ENCODE measurements at places on chromosomes 3 and 15. TPM values are rescaled to one million over a fixed set of nuclear protein-coding genes. Genes with fewer than 3 reads are reported as not detected.

The SLC22A13 gene
- total RNA-seq: 1.1 TPM

The IGF2BP2 gene
- 0.09 TPM for total RNA-seq

The RETNLB gene
- total RNA-seq: not detected

DNA sequence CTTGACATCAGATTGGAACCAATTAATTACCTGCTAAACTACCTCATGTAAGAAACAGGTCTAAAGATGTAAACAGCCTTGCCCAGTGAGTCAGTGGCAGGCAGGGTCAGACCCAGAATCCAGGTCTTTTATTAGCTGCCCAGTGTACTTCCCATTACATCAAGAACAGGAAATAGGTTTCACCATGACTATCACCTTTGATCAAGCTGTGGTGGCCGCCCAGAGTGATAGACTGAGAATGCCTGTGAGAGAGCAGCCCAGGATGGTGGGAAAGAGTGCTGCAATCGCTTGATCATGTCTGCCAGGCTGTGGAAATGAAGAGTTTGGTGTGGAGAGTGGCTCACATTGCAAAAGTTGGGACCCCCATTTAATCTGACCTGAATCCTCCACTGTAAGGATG, 61.3 kb upstream of the PIAS1 start:
- DNase-seq: no peak

- no peak for DNase-seq
Observed at GRCh38 chr3:170420307-170420821, 1.7 kb downstream of the CLDN11 start.

DNA sequence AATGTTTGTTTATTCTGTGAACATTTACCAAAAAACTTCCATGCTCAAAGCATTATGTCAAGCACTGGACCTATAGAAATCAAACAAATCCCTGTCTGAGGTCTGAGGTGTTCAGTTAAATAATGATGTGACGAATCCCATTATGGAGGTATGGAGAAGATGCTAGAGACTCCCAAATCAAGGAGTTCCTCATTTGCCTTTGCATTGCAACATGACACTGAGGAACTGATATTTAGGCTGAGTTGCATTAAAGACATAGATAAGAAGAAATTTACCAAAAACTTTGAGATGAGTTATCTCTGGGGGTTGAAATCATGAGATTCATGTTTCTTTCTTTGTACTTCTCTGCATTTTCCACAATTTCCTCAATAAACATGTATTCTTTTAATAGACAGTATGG, 16.0 kb downstream of the CD200 start:
- no peak for DNase-seq

DNA sequence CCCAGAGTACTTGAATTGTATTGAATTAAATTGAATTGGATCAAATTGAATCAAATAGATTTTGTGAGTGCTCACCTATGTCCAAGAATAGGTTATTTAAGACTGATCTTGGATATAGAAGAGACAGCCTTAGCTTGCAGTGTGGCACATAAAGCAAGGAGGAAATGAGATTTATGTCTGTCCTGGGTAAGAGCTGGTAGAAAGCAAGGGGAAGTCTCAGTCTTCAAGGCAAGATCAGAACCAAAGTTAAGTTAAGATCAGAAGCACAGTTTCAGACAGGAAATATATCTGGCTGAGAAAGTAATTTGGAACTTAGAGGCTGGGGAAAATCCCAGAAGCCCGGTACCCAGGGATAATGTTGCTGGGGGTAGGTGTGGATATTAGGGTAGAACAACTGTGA, 244.4 kb upstream of the ARPP21 start:
- no peak for DNase-seq

DNA sequence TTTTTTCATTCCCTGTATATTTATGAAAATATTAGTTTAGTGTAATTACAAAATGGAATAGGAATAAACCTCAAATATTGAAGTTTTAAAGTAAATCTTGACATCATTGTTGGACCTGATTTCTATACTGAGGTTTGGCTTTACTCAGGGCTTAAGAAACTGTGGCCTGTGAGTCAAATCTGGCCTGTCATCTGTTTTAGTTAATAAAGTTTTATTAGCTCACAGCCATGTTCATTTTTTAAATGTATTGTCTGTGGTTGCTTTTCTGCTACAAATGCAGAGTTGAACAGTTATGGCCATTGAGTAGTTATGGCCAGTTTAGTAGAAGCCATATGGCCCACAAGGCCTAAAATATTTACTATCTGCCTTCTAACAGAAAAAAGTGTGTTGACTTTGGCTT, 80.7 kb downstream of the DIPK2A start:
- DNase-seq: no peak

DNA sequence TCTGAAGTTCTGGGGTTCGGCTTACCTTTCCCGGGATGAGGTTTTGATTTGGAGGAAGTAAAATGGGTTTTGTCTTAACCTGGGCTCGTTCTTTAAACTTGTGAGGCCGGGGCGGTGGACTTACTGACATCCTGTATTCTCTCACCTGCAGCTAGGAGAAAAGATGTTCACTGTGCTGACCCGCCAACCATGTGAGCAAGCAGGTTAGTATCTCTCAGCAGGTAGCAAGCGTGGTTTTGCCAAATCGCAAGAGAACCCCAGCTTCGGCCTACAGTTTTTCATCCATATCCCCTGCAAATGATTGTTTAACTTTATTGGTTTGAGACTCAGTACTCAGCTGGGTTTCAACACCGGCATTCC, 891 bp downstream of the ENTPD3 start:
- no peak for DNase-seq

GRCh38 chr3:43113671-43114070, 7.8 kb upstream of the POMGNT2 start:
- no peak for DNase-seq

GRCh38 chr15:50767332-50767861, 1.9 kb upstream of the SPPL2A start:
- no peak for DNase-seq

DNA sequence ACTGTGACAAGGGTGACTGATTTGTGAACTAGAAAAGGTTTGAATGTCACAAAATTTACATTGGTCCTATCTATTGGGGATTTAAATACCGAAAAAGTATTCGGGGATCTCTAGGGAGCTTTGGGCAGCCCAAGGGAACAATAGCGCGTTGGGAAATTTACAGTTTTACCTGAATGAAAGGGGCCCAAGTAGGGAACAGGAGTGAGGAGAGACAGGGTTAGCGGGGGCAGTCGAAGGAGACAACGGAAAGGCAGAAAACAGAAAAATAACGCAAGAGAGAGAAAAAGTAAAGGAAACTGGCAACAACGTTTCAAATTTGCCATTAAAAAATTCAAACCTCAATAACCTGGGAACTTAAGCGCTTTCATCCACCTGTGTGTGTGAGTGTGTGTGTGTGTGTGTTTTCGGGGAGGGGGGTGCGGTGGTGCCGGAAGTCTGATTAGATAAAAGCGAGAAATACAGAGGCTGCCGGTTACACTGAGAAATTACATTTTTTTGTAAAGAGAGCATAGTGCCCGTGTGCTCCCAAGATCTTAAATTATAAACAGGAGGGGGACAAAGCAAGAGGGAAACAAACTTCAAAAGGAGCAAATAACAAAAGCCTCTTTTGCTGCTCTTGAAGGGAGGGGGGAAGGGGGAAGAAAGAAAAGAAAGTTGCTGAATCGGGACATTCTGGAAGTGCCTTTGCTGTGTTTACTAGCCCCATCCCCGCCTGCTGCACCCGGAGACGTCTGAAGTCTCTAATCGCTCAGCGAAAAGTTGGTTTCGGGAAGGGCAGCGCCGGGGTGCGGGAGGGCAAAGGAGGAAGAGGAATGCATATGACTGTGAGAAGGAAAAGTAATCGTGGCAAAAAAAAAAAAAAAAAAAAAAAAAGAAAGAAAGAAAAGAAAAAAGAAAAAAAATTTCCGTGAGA, 721 bp upstream of the ZIC1 start:
- no peak for DNase-seq

DNA sequence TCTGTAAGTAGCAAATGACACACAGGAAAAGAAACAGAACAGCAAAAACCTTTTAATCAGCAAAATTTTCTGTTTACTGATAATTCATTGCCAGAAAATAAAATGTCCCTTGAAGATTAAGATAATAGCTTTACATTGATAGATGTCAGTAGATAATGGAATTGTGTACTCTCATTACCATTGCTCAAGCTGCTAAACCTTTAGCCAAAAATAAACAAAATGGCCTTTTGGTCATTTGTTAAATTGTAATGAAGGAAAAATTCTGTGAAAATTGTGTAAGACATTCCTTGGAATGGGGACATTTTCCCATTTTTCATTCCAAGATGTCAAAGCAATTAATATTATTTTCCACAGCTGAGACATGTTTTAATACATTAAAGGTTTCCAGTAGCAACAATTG, 189.8 kb downstream of the PLOD2 start:
- no peak for DNase-seq

Measured in activated CD8-positive, alpha-beta memory T cell treated with anti-CD3 and anti-CD28 coated beads, Interleukin-2, amount 10 ng/mL, durations not matched to agents 7 days and 5 days (primary cell).